ENCODE measurements at places on chromosomes 4 and X.

DNA sequence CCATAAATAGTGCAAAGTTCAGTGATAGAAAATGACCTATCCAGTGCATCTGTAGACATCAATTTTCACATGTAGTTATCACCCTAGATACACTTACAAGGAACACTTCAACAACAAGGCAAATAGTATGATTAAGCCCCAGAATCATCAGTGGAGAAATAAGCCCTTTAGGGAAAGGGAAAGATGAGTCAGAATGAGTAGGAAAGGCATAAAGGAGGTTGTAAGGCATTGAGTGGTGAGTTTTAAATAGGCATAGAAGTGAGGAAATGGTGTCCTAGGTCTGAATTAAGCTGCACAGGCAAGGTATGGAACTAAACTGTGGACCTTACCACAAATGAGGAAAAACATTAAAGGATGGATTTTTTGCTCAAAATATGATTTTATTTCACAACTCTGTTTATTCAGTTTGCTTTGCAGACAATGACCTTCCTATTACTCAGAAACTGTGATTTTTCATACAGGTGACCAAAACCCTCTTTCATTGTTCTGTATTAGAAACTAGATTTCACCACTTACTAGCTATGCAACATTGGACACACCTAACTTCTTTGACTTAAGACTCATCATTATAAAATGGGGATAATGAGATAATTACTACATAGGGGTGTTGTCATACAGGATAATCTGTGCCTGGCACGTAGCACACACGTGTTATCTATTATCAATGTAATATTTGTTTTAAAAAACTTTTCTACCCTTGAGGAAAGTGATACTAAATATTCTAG, 57.0 kb upstream of the MAP9 start:
- DNase-seq, result no peak

DNA sequence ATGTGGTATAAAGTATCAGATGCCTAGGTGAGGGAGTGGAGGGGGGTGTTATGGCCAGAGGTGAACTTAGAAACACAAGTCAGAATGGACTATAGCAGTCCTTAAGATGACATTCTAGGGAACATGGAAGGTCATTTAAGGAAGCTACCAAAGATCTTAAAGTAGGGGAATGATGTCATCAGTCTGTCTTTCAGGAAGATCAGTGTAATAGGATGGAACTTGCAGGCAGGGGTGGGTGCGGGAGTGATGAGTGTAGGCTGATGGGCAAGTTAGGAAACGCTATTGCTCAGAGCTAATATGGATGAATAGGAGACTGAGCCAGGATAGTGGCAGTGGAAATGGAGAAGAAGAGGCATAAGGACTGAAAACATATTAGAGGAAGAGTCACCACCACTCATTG, 27.5 kb upstream of the CWH43 start:
- DNase-seq, result no peak

- DNase-seq, result no peak
Measured at GRCh38 chrX:49269767-49270248, at the start of gene PPP1R3F. Gene PPP1R3F (plus strand): TSS chrX:49269793. CDS start chrX:49269870, 77 bp downstream.

- peak; percentile 59 for DNase-seq
Measured at GRCh38 chr4:8391972-8392371, 48.6 kb downstream of the ACOX3 start.

DNA sequence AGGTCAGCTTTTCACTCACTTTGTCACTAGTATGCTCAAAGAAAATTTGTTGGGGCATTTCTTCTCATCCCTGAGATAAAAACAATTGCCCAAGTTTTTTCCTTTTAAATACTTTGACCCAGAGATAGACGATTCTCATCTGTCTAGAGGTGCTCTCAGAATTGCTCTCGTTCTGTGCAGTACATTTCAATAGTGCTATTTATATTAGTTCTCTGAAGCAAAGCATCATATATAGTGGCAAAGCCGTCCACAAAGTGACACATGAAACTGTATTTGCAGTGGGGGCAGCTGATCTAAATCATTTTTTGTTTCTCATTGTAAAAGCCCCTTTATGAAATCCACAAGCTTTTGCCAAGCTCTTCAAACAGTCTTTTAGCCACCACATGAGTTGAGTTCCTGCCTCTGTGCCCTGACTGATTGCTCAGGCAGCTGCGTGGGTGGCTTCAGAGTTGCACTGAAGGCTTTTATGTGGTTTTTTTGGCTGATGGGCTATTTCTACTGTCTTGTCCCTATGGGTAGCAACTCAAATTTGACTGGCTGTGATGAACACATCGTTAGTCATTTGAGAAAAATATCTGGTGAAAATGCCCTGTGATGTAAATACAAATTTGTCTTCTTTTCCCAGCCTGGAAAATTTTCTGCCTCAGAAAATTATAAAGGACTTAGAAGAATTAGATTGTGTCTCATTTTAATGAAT, 119.1 kb upstream of the OTUD4 start:
- peak; percentile 20 for DNase-seq

GRCh38 chr4:6499238-6499600, 26.8 kb upstream of the PPP2R2C start:
- no peak for DNase-seq

All from pons (tissue), 1 donor.